ENCODE measurements at places on chromosomes 13 and 19. TPM values are rescaled to one million over a fixed set of nuclear protein-coding genes. Genes with fewer than 3 reads are reported as not detected.

GRCh38 chr13:30745906-30746686, 10.8 kb downstream of the ALOX5AP start:
- DNase-seq = no peak

C19orf47 gene
- 20.8 TPM for total RNA-seq

DNA sequence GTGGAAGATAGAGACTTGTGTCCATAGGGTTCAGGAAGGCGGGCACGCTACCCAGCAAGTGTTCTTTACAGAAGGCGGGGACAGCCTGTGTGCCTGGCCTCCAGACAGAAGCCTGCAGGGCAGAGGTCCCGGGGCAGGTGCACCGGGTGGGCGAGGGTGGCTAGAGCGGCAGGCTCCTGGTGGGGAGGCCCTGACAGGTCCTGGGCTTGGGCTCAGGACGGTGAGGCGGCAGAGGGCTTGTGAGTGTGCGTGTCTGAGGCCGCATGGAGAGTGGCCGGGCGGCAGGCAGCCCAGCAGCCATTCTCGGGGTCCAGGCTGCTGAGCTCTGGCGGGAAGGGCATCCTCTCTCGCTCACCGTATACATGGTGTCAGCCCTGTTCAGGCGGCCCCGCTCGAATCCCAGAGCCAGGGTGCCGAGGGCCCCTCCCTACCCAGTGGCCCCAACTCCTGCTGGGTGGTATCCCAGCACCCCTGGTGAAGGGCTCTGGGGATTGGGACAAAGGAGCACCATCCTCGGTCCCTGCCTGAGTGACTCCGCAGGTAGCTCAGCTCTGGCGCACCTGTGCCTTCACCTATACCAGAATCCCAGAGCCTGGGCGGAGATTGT, 3.0 kb upstream of the AMH start:
- no peak for DNase-seq

DNA sequence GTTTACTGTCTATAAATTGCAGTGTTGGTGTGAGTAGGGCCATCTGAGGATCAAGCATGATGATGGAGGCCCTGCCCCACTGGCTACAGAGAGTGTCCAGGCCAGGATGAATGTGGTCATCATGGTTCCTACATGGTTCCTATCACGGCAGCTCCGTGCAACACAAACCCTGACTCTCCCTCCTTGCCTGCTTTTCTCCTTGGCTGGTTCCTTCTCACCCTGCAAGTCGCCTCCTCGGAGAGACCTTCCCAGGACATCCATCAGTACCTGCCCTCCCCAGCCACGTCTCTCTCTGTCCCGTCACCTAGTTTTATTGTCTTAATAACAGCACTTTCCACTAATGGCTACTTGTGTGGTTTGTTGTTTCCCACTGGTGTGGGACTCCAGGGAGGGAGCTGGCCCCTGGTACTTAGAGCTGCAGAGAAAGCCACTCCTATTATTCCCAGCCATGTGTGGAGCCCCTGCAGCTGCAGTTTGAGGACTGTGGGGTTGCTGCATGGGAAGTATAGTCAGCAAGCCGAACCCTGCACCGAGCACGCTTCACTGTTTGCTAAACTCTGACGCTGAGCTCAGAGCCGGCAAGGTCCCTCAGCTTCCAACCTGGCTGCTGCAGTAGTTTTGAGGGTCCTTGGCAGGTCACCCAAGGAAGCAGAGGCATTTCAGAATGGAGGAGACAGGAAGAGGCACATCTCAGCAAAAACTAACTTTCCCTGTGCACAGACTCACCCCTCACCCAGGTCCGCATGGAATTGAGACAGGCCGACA, 146.4 kb upstream of the VSTM2B start:
- no peak for DNase-seq

- DNase-seq = no peak
These were observed 681.0 kb downstream of the UQCRFS1 start for GRCh38 chr19:28531979-28532378.

GRCh38 chr13:113559061-113559460, 25.5 kb upstream of the TFDP1 start:
- DNase-seq = no peak

CEACAM18 gene
- total RNA-seq = not detected

- DNase-seq = no peak
These were observed 157.8 kb downstream of the SIPA1L3 start for GRCh38 chr19:38064661-38065425.

NKPD1 gene
- 0.22 TPM for total RNA-seq

DNA sequence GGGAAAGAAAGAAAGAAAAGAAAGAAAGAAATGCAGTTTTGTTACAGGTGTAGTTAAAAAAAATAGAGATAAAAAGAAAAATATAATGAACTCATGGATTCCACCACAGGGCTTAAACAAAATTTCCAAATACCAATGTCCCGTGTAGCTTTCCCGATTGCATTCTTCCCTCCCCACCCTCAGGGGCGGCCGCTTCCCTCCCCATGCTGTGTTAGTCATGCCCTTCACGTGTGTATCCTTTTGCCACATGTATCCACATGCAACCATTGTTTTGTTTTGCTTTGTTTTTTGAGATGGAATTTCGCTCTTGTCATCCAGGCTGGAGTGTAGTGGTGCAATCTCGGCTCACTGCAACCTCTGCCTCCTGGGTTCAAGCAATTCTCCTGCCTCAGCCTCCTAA, 3.6 kb upstream of the KMT5C start:
- DNase-seq = no peak

- DNase-seq = no peak
These were observed 24.2 kb downstream of the TEX29 start for GRCh38 chr13:111344471-111345191.

DNA sequence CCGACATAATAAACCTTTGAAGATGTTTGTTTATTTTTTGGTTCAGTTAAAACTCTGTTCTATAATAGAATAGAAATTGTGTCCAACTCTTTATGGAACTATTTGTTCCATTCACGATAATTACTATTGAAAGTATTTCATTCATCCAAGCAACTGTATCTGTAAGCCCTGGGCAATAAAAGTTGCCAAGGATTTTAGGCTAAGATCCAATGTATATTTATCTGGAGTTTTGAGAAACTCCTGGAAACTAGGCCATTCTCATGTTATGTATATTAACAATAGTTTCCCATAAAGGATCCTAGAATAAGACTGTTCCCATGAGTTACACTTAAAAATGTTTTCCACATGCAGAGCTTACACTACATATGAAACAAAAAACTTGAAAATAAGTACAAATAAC, 261.6 kb downstream of the SLITRK6 start:
- DNase-seq = no peak

- DNase-seq = peak; percentile 24
These were observed 7.9 kb downstream of the SPATA13 start for GRCh38 chr13:24168392-24168750.

DNA sequence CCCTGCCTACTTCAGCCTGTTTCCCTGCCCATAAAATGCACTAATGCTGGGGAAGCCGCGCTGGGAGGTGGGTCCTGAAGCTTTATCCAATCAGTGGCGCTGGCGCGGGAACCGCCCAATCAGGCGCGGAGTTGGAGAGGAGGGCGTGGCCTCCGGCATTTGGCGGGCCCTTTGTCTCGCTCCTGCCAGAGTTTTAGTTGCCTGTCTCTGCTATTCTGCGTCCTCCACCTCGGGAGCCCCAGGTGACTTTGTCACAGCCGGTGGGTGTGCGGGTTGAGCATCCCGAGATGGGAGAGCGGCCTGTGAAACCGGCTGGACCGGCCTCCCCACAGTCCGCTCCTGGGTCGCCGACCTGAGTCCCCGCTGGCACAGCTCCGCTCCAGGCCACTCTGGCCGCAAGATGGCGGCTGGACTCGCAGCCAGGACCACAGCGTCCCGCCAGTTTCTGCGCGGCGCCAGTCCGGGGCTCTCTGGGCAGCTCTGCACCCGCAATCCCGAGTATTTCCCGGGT, 30.7 kb upstream of the ZNF429 start:
- peak; percentile 94 for DNase-seq

DNA sequence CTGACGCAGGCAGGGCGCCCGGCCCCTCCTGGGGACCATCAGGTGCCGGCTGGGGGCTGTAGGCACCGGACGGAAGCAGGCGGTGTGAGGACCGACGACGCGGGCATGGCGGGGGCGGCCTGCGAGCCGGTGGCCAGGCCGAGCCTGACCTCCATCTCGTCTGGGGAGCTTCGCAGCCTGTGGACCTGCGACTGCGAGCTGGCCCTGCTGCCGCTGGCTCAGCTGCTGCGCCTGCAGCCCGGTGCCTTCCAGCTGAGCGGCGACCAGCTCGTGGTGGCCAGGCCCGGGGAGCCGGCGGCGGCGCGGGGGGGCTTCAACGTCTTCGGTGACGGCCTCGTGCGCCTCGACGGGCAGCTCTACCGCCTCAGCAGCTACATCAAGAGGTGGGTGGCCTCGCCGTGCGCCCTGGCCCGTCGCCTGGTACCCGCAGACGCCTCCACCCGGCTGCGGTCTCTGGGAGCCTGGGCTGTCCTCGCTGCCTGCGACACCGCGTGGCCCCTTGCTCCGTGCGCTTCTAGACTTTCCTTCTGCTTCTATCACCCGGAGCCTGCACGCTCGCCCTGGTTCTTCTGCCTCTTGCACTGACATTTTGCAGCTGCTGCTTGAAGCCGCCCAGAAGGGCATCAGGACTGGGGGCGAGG, 460 bp downstream of the MEDAG start:
- no peak for DNase-seq

WDR88 gene
- not detected for total RNA-seq

ATP4A gene
- total RNA-seq = not detected

GRCh38 chr13:34750078-34750931, 191.8 kb upstream of the NBEA start:
- DNase-seq = no peak

ZNF615 gene
- total RNA-seq = 7.8 TPM

ICAM4 gene
- 0.59 TPM for total RNA-seq

ZNF667 gene
- total RNA-seq = not detected
